Retina (tissue), 1 donor: ENCODE measurements at places on chromosomes 7 and 10.
A peak's percentile ranks its signal among the peaks of the same experiment; 100 is the strongest.

DNA sequence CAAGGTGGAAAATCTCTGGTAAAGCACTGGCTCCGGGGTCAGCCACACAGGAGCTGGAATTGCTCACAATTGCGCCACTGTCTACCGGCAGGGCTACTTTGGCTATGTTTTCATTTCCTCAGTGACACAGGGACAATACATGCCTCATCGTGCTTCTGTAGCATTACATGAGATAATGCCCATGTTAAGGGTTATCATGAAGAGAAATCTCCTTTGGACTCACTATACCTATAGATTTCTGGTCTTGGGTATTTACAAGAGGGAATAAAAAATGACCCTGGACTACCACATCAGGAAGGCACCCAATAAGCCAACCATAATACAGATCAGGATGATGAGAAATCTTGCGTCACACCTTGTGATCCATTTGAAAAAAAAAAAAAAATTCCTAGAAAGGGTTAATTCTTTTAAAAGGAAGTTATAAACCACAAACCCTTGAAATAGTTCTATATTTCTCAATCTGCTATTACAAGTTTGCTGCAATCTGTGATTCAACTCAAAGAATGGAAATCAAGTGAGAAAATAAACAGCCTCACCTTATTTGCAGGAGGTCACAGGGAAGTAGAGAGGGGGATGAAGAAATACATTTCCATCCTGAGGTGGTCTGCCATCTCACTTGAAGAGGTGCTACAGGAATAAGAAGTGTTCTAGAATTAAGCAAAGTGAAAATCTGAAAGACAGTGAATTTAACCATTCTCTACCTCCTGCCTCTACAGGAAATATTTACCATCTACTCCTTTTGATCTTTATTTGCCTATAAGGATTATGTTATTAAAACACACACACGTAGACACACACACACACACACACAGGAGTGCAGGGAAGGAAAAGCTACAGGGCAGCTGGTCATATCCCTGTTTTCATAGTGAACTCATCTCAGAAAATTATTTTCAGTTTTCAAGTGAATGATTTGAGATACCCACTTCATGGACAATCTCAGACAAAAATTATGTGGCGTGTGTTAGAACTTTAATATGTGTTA lies 231.3 kb upstream of the CELF2 start:
- no peak for DNase-seq

- no peak for DNase-seq
Observed at GRCh38 chr10:78231939-78232338, 198.3 kb downstream of the RPS24 start.

DNA sequence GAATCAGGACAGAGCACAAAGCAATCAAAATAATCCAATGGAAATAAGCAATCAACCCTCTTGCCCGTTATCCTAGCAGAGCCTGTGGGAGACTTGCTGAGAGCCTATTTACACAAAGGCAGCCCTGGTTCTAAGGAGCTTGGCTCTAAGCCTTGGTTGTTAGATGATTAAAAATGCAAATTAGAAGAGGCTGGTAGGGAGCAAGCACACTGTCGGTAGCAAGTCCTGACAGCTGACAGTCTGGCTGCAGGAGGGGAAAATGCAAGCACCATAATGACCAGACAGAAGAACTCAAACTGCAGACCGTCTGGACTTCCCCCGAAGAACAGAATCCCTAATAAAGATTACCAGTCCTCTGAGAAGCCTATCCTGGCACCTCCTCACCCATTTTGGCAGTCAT lies 131.8 kb upstream of the CTTNBP2 start:
- DNase-seq, result peak; percentile 7

DNA sequence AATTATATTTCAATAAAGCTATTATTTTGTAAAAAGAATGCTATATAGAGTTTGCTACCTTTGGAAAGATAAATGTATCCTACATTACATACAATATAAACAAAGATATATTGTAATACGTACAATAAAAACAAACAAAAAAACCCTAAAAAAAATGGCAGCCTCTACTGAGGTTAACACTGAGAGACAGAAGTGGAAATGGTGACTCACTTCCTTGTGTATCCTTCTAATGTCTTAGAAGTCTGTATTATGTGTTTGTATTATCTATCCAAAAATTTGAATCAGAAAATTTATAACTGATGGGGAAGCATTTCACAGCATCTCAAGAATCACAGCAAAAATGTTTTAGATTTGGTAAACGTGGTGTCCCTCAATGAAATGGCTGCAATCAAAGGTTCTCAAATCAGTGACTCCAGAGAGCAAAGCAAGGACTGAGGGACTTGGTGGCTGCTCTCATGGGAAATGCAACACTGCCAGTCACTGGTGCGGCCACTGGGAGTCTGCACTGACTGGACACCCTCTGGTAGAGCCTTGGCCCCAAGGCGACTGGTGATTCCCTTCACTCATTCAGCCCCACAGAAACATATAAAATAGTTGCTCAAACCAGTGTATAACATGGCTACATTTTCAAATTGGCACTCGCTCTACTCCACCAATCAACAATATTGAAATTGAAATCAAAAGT lies 53.8 kb downstream of the PANK1 start:
- DNase-seq, result no peak

DNA sequence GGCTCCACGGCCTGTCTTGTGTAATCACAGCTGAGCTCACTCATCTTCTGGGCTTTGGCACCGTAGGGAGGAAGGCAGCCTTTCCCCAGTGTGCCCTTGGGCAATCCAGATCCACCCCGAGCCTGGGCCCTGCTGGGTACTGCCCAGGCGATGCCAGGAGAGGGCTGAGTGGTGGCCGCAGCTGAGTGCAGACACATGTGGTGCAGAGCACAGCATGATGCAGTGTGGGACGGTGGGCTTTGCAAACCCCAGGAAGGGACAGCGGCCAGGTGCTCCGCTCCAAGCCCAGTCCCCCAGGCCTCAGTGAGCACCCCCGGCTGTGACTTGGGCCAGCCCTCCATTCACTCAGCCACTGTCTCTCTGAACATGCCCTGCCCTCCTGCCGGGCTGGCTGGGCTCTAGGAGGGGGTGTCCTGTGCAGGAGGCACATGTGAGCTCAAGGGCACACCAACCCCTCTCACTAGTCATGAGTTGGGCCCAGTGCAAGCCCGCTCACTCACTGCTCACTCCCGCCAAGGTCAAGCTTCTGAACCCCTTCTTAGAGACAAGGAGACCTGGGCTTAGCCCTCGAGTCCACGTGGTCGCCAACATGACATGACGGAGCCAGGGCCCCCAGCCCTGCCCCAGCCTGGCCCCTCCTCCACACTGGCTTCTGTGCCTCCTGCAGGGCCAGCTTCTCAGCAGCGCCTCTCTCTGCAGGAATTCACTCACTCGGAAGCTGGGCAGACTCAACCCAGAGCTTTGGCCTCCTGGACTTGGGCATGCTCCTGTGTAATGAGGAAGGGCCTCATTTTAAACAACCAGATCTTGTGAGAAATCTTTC lies 77.5 kb upstream of the INSIG1 start:
- no peak for DNase-seq

GRCh38 chr7:112122144-112122543 lies 84.1 kb downstream of the DOCK4 start:
- no peak for DNase-seq

DNA sequence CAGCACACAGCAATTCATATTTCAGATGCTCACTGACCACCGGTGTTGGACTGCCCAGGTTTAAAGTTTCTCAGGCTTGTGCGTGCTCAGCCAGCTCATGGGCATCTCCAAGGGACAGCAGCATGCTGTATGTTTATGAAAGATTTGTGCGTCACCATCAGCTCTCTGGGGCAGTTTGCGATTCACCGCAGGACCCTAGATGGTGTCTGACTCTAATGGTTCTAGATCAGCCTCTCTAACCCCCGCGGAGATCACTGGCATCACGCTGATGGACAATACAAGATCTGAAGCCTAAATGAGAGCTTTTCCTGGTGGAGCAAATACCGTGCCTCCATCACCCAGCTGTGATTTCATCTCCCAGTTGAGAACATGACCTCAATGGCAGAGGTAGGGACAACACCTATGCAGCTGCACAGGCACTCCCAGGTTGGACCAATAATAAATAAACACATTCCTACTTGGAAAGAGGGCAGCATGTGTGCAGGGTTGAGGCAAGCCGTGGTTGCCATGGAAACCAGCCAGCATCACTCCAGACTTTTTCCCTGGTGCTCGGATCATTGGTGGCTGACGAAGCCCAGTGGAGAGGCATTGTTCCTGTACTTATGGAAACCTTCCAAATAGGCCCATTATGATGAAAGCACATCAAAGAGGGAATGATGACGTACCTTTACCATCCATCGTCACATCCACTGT lies 253.6 kb downstream of the KCNMA1 start:
- peak; percentile 64 for DNase-seq

DNA sequence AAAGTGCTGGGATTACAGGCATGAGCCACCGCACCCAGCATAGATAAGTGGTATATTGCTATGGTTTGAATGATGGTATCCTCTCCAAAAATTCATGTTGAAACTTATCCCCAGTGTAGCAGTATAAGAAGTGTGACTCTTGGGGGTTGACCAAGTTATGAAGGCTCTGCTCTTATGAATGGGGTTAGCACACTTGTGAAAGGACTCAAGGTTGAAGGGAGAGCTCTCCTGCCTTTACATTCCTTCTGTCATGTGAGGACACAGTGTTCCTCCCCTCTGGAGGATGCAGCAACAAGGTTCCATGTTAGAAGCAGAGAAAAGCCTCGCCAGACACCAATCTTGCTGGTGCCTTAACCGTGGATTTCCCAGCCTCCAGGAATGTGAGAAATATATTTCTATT lies 58.0 kb downstream of the ADK start:
- DNase-seq, result no peak

GRCh38 chr7:30618961-30619360 lies 24.3 kb downstream of the GARS1 start:
- DNase-seq, result no peak

DNA sequence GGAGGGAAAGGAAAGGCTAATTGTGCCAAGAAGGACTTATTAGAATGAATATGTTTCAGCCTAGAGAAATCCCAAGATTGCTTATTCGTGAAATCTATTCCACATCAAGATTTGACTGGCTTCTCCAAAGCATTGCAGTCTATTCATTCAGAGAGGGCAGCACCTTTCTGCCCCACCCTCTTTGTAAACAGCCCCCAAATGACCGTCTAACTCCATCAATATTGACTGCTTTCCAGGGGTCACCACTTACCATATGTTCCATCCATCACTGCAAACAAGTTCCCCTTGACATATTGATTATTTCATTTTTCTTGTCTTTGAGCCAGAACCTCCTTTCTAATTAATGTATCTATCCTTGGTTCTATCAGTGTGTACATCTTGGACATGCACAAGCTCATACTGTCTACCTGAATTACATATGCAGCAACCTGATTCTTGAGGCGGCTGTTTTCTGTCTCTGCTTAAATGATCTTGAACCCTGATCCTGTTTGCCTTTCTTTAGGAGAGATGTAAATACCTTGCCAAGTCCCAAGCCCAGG lies 44.2 kb upstream of the PTER start:
- no peak for DNase-seq

DNA sequence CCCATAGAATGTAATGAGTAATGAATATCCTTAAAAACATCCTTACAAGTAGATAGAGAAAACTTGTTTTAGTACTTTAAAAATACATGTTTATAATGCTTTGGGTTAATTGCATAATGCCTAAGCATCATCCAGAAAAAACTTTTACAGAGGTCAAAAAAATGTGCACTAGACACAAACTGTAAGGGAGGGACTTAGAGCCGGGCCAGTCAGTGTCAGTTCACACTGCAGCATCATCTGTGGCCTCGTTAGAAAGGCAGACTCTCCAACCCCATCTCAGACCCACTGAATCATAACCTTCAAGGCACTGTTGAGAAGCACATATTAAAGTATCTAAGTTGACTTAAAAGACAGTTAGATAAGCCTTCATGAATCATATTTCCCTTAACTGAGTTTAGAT lies 230.1 kb upstream of the PRPS1L1 start:
- DNase-seq, result no peak

DNA sequence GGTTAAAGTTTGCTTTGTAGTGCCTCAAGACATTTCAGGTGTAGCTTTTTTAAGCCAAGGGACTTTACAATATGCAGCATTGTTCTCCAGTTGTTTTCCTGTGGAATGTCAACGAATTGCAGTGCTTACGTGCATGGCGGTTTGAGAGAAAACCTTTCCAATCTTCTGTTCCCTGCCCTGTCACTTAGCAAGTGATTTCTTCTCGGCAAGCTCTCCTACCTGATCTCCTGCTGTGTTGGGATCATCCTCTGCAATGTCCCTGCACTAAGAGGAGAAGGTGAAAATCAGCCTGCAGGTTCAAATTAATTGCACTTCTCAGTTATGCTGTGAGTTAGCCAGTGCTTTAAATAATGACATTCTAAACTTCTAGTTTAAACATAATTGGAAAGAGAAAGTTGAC lies 197.6 kb upstream of the FZD1 start:
- no peak for DNase-seq

DNA sequence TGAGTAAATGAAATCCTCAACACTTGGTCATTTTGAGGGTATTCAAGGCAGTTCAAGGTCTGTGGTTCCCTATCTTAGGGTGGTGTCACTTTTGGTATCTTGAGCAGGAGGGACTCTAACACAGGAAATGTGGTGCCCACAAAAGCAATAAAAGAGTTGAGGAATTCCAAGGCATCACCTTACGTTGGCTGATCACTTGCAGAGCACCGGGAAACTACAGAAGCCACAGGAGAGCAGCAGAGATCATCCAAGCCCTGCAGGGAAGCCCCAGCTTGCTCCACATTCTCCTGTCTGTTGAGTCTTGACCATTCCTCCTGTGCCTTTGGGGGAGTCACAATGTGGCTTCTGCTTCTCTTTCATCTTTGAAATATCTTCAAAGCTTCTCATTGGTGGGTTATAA lies 565.8 kb upstream of the ADARB2 start:
- DNase-seq, result no peak

GRCh38 chr10:33441561-33441960 lies 107.1 kb upstream of the NRP1 start:
- no peak for DNase-seq

- no peak for DNase-seq
Observed at GRCh38 chr7:42947521-42947920, 15.3 kb downstream of the MRPL32 start.

DNA sequence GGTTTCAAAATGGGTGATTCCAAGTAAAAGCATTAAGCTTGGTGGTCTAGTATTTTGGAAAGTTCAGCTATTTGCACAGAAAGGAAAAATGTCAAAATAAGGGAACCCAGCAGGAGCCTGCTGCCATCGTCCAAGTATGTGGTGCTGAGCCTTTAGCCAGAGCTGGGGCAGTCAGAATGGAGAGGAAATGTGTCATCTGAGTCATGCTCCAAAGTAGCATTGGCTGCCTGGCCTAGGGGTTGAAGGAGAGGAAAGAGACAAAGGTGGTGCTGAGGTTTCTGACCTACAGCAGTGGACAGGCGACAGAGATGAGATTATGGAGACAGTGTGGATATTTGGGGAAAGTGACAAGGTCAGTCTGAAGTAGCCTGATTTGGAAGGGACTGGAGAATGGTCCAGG lies 103.9 kb downstream of the PLCE1 start:
- no peak for DNase-seq

- no peak for DNase-seq
Observed at GRCh38 chr7:133530682-133531081, 277.8 kb downstream of the EXOC4 start.
